Stimulated activated CD4-positive, alpha-beta T cell treated with anti-CD3 and anti-CD28 coated beads, TNF-alpha, amount 100 ng/mL, for 48 hours (primary cell): ENCODE measurements at places on chromosomes 5 and 9.

DNA sequence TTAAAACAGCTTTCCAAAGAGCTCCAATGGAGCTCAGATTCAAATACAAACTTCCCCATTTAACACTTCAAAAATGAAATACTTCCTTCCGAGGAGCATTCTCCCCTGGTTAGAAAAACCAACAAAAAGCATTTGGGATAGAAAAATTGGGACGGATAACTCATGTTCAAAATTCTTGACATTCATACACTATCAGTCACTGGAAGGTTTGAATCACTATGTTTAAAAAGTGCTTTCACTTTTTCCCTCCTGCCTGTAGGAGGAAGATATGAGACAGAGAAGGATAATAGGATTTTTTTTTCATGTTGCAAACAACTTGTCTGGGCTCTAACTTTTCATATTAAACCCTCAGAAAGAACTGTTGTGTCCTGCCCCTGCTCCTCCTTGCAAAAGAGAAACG, 412.0 kb downstream of the ACTL7B start:
- no peak for DNase-seq

DNA sequence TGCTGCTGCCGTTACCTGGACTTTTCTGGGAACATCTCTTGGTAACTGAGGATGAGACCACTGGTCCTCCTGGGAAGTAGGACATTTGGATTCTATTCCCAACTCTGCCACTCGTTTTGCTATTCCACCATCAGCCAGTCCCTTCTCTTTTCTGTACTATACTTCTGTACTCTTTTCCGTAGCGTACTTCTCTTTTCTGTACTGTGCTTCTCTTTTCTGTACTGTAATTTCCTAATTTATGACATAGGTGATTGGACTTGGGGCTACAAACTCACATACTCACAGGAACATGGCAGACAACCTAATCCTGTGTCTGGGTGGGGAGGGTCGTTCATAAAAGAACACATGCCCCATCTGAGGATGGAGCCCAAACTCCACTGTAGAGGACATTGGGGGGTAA, 335.3 kb upstream of the PANK3 start:
- DNase-seq: no peak

DNA sequence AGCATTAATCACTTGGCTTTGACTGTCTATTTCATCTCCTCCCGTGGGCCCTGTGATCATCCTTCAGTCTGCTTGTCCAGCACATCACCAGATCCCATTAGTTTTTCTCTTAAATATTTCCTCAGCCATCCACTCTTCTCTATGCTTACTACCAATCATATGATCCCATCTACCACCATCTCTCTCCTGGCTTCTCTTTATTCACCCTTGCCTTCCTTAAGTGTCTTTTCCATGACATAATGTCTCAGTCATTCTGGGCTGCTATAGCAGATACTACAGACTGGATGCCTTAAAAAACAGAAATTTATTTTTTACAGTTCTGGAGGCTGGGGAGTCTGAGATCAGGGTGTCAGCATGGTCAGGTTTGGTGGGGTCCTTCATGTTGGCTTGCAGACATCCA, 208.4 kb upstream of the PPP1R2B start:
- no peak for DNase-seq

GRCh38 chr5:85906460-85906859, 711.3 kb upstream of the COX7C start:
- no peak for DNase-seq

DNA sequence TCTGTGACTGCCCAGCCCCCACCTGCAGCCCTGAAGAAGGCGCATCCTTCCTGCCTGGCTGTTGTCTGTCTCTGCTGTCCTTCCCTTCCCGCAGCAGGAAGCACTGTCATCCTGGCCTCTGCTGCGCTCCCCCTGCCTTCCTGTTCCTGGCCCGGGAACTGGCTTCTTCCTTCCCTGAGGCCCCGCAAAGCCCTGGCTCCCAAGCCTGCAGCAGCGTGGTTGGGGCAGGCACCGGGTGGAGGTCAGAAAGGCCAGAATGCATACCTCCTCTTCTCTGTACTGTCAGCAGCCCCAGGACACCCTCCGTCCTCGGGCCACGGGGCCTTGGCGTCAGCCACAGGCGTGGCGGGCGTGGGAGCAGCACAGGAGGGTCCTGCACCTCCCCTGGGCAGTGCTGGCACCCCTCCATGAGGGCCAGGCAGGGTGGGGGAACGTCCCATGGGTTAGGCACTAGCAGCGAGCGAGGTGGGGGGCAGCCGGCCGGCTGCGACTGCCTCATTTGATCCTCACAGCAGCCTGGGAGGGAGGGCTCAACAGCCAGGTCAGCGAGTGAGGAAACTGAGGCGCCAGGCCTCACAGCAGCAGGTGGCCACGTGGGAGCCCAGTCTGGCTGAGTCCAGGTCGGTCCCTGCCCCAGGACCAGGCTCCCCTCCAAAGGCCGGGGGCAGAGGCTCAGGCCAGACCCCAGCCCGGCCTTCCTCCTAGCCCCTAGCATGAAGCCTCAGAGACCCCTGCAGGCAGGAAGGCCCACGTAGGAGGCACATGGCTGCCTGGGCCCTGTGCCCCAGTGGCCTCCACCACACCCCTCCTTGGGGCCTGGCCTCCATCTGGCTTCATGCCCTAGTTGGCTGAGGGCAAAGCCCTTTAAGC, 9.4 kb downstream of the FLT4 start:
- DNase-seq: no peak

- no peak for DNase-seq
Observed at GRCh38 chr5:102794047-102794446, 38.9 kb downstream of the PAM start.

- no peak for DNase-seq
Observed at GRCh38 chr5:34494111-34494755, 161.9 kb upstream of the RAI14 start.

DNA sequence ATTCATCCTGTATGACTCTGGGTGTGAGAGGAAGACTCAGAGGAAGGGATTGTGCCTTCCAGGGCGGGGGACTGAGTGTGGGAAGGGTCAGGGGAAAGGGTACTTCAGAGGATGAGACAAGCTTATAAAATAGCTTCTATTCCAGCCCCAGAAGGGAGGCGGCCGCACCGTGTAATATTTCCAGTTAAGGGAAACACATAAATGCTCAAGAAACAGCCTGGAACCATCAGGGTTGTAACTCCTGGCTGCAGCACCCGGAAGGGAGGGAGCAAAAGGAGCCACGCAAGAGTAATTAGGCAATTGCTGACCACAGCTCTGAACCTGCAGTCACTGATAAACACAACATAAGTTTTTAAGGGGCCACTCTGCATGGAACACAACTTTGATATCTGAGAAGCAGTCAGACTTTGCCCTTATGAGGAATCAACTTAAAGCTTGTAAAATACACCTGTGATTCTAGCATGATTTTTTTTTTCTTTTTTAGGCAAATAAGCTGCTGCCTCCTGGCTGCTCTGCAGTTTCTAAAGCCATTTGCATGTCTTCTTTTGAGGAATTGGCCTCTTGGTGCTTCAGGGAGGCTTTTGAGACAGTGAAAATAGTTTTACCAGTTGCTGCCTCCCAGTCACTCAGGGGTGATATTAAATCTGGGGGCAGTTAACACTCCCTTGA, 382.7 kb downstream of the ENC1 start:
- DNase-seq: no peak

GRCh38 chr5:5886812-5887486, 464.5 kb downstream of the ICE1 start:
- DNase-seq: peak; percentile 8

- DNase-seq: no peak
Observed at GRCh38 chr9:106102821-106103220, 408.5 kb downstream of the TMEM38B start.

DNA sequence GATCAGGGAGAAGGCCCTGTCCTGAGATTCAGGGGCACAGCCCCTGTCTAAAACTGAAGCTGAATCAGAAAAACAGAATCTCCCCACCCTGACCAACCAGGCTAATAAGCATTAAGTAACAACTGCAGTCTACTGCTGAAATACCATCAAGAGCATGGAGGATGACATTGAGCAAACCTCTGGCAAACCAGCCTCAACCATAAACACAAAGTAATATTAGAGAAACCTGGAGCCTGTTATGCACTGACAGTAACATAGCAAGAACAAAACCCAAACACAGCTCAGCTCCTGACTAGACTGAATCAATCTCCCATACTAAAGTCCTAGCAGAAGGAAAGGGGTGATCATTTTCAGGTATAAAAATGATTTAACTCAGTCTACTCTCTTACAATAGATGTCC, 24.8 kb upstream of the CCL21 start:
- DNase-seq: no peak

GRCh38 chr5:166509085-166509484, 1782.4 kb upstream of the WWC1 start:
- DNase-seq: no peak

DNA sequence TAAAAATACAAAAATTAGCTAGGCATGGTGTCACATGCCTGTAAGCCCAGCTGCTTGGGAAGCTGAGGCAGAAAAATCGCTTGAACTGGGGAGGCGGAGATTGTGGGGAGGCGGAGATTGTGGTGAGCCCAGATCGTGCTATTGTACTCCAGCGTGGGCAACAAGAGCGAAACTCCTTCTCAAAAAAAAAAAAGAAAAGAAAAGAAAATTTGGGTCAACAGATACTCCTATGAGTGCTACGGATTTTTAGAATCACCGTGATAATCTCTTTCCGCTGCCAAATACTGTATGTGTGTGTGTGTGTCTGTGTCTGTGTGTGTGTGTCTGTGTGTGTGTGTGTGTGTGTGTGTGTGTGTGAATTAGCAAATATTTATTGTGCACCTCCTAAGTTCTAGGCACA, 64.4 kb downstream of the ARRDC3 start:
- no peak for DNase-seq

GRCh38 chr9:105531530-105531929, 26.4 kb upstream of the FKTN start:
- DNase-seq: no peak

GRCh38 chr5:72036951-72037350, 70.3 kb upstream of the MAP1B start:
- no peak for DNase-seq

DNA sequence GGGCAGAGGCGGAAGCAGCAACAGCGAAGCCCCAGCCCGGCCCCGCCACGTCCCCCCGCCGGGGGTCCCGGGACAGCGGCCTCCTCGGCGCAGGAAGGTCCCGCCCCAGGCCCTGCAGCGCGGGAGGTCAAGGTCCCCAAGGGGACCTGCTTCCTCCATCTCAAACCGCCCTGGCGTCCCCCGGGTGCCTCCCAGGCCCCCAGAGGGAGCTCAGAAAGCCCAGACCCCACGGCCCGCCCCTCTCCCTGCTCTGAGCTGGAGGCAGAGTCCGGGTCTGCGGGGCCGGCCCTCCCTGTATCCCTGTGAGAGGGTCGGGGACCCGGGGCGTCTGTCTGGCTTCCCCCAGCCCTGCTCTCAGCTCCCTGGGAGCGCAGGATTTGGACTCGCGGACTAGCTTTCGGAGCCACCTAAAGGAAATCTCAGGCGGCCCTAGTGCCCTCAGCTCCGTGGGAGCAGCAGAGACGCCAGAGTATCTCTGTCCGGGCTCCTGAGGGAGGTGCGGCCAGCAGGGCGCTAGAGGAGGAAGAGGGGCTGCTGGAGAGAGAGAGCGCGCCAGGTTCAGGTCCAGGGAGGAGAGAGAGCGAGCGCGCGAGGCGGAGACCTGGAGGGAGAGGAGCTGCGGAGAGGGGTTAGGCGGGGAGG, 30.7 kb downstream of the EXOC3 start:
- DNase-seq: no peak

DNA sequence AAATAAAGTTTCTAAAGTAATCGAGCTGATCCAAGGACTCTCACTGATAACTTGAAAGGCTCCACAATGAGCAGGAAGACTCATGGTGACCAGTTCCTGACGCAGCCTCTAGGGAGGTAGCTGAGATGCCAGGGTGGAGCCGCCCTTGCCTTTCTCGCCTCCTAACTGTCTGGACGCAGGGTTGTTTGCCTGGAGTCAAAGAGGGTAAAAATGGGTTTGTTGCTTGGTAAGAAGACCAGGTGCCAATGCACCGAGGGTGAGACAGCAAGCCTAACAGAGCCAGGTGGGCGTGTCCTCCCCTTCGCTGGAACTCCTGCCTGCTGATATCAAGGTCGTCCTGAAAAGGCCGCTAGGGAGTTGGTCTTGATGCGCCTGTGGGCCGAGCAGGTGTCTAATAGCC, 48.6 kb upstream of the FCN1 start:
- DNase-seq: no peak

DNA sequence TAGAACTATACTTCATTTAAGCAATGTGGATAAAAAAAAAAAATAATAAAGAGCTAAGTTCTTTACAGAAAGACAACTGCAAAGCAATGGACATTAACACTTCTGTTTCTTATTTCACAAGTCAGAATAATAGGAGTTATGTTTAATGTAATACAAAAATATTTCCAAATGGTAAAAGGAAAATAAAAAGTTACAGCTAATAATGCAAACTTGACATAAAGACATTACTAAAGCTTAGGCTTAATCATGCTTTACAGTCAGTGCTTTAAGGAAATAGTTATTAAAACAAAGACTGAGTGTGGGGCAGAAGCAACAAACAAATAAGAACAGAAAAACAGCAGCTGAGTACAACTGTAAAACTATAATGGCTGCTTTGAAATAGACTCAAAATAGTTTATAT, 56.7 kb downstream of the ZFR start:
- no peak for DNase-seq
